Umbilical cord (tissue), 2 donors: ENCODE measurements at places on chromosomes 5 and 9.

DNA sequence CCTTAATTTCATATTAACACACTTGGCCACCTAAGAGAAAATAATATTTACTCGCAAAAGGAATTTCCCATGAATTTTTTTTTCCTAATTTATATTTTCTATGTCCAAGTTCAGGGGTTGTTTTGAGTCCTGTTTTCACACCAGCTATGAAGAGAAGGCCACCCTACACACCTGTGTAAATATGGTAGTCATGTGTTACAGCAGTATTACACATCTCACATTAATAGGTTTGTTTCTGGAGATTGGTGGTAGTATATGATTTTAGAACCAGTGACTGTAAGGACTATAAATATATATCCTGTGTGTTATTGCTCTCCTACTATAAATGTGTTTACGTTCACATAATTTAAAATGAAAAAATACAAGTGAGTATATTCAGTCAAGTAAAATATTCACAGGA, 147.5 kb downstream of the PAM start:
- DNase-seq = no peak

GRCh38 chr9:26066237-26066636, 388.0 kb upstream of the TUSC1 start:
- DNase-seq = no peak

DNA sequence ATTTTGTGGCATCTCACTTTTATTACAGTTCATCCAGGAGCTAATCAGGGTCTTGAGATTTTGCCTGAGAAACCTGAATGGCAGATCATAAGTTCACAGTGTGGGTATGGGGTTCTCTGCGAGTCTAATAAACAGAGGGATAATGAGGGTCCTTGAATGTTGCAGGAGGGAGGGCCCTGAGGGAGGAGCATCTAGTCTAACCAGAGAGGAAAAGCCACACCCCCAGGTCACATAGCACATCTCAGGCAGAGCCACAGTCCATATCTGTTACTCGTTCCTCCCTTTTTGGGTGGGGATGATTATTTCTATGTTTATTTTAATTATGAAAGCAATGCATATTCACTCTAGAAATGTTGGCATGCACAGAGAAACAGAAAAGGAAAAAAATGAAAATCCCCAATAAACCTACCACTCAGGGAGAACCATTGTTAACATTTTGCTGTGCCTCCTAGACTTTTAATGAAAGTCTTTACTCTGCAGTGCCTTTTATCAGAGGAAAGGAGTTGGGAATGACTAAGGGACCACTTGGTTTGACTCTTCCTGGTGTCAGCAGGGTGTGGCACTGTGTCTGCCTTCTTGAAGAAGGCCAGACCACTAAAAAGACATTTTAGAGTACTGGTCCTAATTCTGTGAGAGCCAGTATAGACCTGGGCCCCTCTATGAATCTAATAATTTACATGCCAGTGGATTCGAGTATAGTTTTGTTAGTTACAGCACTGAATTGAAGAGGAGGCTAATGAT, 2.8 kb downstream of the GALNT12 start:
- peak; percentile 59 for DNase-seq

- no peak for DNase-seq
Measured at GRCh38 chr5:80037366-80037765, 2.2 kb downstream of the THBS4 start.

GRCh38 chr9:126883636-126884035, 23.2 kb downstream of the ZBTB34 start:
- no peak for DNase-seq

DNA sequence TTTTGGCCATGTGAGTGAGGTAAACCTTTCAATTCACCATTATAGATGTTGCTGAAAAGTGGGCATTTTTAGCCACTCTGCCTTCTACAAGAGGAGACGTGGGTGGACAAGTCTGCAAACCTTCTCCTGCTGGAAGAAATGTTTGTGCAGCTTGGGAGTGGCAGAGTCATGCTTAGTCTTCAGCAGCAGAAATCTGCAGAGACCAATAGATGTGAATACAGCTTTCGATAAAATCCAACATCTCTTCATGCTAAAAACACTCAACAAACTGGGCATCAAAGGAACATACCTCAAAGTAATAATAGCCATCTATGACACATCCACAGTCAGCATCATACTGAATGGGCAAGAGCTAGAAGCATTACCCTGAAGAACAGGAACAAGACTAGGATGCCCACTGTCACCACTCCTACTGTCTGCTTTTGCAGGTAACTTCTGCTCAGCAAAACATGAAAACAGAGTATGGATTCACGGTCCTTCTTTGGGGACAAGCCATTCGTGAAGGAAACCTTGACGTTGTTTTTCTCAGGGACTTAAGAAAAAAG, 91.3 kb downstream of the RALGPS1 start:
- DNase-seq = no peak

GRCh38 chr9:79682076-79682736, 110.4 kb downstream of the TLE4 start:
- DNase-seq = peak; percentile 64

- peak; percentile 69 for DNase-seq
Measured at GRCh38 chr5:35470866-35471265, 146.8 kb upstream of the SPEF2 start.

GRCh38 chr5:27015758-27016157, 22.6 kb downstream of the CDH9 start:
- no peak for DNase-seq
